ENCODE measurements at places on chromosomes 16 and 17.
A peak's percentile ranks its signal among the peaks of the same experiment; 100 is the strongest.

DNA sequence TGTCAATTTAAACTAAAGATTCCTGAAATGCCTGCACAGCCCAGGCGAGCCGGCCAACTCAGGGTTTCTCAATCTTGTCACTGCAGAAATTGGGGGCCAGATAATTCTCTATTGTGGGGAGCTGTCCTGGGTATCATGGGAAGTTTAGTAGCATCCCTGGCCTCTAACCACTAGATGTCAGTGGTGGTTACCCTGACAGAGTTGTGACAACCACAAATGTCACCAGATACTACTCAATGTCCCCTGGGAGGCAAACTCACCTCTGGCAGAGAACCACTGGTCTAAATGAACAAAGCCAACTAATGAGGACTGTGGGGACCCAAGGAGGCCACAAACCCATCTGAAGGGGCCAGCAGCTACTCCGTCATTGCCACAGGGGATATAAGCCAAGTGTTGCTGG is 90.9 kb downstream of the MYH11 start:
- peak; percentile 71 for DNase-seq

DNA sequence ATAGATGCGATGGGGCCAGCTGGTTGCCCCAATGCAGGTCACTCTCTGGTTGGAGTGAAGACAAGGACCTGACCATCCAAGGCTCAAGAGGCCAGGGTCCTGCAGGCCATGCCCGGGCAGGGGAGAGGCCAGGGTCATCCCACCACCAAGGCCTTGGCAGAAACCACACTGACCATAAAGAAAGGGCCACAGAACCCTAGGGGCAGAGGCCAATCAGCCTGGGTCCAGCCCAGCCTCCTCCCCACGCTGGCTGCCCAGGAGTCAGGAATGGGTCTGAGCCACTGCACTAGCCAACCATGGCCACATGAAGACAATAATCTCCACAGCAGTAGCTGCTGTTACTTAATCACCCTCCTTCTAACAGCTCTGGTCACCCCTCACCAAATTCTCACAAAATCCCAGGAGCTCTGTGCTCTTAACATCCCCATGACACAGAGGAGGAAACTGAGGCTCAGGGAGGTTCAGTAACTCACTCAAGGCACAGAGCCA is 10.2 kb upstream of the BCAR1 start:
- no peak for DNase-seq

DNA sequence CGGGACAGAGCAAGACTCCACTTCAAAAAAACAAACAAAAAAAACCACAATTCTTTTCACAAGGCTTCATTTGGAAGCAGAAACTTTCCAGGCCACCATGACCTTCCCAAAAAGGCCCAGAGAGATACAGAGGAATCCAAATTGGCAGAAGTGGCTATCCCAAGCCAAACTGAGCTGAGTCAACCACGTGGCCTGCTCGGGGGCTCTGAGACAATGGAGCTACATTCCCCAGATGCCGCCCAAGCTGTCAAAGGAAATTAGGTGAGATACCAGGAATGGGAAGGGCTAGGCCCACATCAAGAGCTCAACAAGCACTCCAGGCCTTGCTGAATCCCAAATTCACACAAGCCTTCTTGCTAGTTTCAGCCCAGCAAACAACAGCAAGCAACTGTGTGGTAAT is 5.7 kb upstream of the EXOSC6 start:
- DNase-seq = no peak

GRCh38 chr17:72118335-72119076 is 2.3 kb upstream of the SOX9 start:
- peak; percentile 84 for DNase-seq

DNA sequence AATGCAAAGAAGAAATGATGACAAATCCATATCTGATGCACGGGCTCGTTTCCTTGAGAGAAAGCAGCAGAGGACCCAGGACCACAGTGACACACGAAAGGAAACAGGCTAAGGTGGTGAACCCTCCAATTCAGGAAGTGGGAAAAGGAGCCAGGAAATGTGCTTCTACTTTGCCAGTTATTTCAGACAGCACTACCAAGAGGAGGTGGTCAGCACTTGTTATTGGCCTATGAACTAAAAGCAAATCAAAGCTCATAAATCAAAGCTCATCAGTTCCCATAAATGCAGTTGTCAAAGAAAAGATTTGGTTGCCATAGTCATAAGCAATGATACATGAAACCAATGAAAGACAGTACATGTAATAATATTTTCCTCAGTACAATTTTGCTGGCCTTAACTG is 12.6 kb upstream of the CLTC start:
- no peak for DNase-seq

- no peak for DNase-seq
Measured at GRCh38 chr17:65438708-65439294, 122.6 kb downstream of the AXIN2 start.

GRCh38 chr17:30323895-30324319 is 9.9 kb downstream of the TMIGD1 start:
- peak; percentile 22 for DNase-seq

- DNase-seq = no peak
Measured at GRCh38 chr16:9428355-9429005, 337.0 kb downstream of the HAPSTR1 start.

DNA sequence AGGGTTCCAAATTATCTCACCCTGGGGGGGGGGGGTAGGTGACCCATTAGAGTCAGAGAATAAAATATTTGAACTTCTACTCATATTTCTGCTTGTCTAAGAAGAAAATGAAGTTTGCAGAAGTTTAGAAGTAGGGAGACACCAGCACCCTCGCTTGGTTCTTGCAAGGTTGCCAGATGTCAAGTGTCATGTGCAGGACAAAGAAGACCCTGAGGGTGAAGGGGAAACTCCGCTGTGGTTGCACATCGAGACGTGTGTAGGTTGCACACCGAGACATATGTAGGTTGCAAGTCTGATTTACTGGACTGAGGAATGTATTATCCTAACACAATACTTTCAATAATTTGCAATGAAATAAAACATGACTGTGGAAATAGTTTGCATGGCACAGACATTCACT is 42.4 kb upstream of the IRF8 start:
- no peak for DNase-seq

DNA sequence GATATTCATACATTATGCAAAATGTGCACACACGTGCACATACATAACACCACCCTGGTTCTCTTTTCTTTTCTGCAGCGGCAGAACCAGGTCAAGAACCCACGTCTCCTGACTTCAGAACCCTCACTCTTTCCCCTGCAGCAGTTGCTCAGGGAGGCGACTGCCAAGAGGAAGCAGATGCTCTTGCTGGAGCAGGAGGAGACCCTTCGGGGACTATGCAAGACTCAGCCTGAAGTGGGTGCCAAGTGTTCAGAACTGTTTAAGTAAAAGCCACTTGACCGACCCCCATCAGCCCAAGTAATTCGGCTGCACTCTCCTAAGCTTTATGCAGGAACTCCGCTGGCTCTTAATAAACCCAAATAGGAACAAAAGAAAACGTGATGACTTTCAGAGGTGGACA is 193.8 kb downstream of the SLC39A11 start:
- DNase-seq = no peak

DNA sequence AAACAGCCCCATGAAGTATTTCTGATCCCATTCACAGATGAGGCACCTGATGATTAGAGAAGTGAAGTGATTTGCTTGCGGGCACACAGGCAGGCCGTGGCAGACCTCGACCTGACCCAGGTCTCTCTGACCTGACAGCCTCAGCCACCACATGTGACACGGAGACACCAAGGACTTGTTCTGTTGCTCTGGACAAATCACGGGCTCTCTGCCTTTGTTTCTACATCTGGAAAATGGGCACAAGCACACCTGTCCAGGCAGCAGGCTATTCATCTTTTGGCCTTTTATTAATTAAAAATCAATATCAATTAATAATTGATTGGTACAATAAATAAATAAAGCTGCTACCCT is 3.4 kb downstream of the MAP3K14 start:
- DNase-seq = no peak

GRCh38 chr16:8674413-8675022 is at the start of gene ABAT:
TSS of gene ABAT (plus strand) at chr16:8674617. CDS start at chr16:8735740, 61,123 bp downstream.
- DNase-seq = peak; percentile 95

- DNase-seq = no peak
Measured at GRCh38 chr16:11493531-11493929, 93.2 kb downstream of the LITAF start.

GRCh38 chr17:1344521-1344920 is 55.5 kb downstream of the YWHAE start:
- no peak for DNase-seq

- DNase-seq = no peak
Measured at GRCh38 chr16:47979616-47980182, 176.1 kb downstream of the ABCC12 start.

- DNase-seq = peak; percentile 42
Measured at GRCh38 chr17:68102318-68102758, 66.8 kb downstream of the KPNA2 start.

GRCh38 chr17:50217591-50217990 is 16.2 kb upstream of the COL1A1 start:
- no peak for DNase-seq

DNA sequence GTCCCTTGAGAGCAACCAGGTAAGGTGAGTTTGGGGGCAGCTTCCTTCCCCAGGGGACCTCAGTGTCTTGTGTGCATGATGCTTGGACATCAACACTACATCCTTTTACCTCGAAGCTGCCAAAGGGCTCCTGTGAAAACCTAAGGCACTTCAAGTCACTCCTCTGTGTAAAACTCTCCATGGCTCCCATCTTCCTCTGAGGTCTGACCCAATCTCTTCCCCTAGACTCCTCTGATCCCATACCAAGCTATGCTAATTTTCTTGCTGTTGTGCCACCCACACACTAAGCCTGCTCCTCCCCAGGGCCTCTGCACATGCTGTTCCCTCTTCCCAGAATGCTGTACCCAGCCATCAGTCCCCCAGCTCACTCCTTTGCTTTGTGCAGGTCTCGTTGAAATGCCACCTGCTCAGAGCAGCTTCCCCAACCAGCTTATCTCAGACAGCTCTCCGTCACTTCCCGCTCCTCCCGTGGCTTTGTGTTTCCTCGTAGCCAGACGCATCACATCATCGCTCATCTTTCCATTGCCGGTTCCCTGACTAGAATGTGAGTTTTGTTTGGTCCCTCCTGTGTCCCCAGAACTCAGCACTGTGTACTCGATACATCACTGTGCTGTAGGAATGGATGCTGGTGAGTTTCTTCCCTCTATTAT is 78.4 kb downstream of the CNGB1 start:
- no peak for DNase-seq

GRCh38 chr17:78390241-78391050 is 12.0 kb downstream of the PGS1 start:
- peak; percentile 77 for DNase-seq

GRCh38 chr16:50133214-50133613 is 19.9 kb upstream of the TENT4B start:
- no peak for DNase-seq

DNA sequence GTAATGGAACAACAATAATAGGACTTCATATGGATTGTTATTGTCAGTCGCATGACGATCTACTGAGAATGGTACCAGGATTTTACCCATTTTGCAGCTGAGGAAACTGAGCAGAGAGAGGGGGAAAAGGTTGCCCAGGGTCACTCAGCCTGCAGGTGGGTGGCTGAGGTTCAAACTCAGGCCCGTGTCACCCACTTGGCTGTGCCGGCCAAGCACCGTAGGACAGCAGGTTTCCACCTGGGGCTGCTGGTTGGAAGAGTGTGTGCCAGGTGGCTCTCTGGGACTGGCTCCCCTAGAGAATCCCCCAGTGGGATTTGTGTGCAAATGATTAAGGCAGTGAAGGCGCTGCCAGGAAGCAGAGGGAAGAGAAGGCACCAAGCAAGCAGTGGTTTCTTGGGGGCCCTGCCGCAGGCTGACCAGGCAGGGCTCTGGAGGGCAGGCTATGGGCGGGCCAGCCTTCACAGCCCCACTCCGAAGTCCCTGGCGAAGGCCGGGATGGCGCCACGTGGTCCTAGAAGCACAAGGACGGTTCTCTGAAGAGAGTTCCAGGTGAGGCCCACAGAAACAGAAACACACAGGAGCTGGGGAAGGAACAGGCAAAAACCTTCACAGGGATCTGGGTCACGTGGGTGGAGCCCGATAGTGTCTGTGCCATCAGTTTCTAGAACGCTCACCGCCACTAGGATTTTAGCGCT is 163.5 kb downstream of the IRF8 start:
- DNase-seq = no peak

GRCh38 chr16:27729516-27730304 is 179.8 kb downstream of the KATNIP start:
- DNase-seq = no peak

GRCh38 chr17:76417499-76418143 is 33.2 kb downstream of the SPHK1 start:
- DNase-seq = no peak

DNA sequence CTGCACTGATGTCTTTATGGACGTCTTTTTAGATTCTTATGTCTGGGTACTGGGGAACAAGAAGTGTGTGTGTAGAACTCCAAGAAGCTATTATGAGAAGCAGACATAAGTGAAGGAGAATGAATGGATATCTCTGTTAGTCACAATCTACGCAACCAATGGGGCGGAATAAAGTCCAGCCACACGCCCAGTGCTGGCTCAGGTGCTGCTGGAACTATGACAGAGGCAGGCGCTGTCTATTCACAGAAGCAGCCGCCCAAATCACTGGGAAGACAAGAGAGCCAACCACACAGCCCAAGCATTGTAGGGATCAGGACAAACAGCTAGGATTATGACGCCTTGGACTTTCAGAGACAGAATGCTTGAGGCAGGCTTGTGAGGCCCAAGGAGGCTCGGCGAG is 43.9 kb upstream of the ICAM2 start:
- no peak for DNase-seq

GRCh38 chr16:9527976-9528375 is 436.5 kb downstream of the HAPSTR1 start:
- DNase-seq = no peak

GRCh38 chr16:65200857-65201256 is 79.0 kb upstream of the CDH11 start:
- no peak for DNase-seq

GRCh38 chr17:34424814-34425491 is 61.9 kb upstream of the CCL1 start:
- DNase-seq = no peak

DNA sequence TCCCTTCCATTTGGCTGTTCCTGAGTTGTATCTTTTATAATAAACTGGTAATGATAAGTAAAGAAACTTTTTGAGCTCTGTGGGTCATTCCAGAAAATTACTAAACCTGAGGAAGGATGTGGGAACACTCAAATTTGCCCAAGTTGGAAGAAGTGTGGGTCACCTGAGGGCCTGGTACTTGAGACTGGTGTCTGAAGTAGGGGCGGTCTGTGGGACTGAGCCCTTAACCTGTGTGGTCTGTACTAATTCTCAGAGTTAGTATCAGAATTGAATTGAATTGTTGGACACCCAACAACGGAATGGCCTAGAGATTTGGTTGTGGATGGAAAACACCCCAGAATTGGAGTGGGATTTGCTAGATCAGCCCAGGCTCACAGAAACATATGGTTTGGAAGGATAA is 43.1 kb downstream of the IKZF3 start:
- no peak for DNase-seq

DNA sequence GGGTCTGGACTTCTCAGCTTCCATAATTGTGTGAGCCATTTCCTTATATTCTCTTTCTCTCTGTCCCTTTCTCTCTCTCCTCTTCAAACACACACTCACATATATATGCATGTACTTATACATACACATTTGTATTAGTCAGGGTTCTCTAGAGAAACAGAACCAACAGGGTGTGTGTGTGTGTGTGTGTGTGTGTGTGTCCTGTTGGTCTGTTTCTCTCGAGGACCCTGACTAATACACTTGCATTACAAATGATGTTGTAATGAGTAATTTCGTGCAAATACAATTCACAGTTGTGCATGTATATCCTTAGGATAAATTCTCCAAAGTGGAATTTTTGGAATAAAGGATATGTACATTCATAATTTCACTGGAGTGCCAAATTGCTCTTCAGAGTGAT is 115.3 kb downstream of the NPIPB5 start:
- DNase-seq = no peak

GRCh38 chr16:84007965-84008364 is 34.6 kb downstream of the SLC38A8 start:
- no peak for DNase-seq

All from adipocyte (in vitro differentiated cells).